ENCODE measurements at places on chromosomes 2 and 18.

- DNase-seq, result no peak
Measured at GRCh38 chr2:8574196-8575037, 107.4 kb upstream of the ID2 start.

DNA sequence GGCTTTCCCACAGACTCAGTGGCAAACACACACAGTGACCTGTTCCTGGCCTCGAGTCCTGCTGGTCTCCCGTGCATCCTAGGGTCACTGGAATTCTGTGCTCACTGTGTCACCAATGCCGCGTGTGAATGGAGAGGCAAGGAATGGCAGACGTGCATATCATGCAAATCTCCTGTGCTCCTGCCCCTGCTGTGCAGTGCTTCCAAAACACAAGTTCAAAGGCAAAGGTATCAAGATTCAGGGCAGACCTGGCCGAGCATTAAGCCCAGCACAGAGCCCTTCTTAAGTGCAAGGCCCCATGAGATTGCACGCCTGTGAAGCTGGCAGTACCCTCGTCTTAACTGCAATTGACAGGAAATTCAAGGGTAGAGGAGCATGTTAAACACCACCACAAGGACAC, 129.1 kb downstream of the NDUFA10 start:
- DNase-seq, result no peak

DNA sequence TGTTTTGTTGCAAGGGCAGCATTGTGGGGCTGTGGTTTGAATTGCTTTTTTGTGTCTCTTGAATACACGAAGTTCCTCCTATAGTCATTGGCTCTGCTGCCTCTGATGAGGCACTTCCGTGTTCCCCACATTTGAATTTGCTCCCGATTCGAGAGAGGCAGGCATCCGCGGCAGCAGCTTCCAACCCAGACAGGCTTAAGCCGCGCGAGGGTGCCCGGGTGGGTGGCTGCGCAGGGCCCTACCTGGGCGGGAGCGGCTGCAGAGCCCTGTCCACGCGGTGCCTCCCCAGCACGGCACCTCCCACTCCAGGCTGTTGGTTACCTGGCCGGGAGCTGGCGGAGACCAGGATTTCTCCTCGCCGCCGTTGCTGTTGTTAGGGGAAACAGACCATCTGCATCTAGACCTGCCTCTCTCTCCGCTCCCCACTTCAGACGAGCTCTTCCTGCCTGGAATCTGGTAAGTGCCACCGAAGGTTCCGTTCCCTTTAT, 151.3 kb downstream of the NEDD4L start:
- peak; percentile 2 for DNase-seq

- no peak for DNase-seq
Measured at GRCh38 chr2:203707530-203707929, 1.1 kb downstream of the CD28 start.

DNA sequence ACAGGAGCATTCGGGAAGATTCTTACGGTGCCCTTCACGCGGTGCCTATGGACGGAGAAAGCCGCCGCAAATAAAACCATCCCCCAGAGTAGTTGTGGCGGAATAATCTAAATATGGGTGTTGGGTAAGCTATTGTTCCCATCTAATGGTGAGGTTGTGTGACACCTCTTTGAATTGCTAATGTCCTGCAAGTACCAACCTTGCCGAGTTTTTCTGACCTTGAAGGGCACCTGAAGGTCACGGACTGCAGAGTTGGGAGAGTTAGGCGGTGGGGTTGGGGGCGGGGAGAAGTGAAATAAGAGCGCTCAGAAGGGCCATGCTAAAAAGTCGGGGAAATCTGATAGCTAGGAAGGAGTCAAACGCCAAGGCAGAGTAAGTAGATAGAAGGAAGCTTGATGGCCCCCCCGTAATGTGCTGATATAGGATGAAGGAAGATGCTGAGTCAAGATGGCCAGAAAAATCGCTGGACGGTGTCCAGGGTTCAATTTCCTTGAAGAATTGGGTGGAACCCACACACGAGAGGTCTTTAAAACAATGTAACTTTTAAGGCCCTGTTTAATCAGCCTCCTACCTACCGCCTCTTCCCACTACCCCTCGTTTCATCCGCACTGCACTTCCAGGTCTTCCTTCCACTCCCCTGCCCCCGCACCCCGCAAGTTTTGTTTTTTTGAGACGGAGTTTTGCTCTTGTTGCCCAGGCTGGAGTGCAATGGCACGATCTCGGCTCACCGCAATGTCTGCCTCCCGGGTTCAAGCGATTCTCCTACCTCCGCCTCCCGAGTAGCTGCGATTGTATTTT, 600 bp downstream of the KATNAL2 start:
- DNase-seq, result peak; percentile 13

DNA sequence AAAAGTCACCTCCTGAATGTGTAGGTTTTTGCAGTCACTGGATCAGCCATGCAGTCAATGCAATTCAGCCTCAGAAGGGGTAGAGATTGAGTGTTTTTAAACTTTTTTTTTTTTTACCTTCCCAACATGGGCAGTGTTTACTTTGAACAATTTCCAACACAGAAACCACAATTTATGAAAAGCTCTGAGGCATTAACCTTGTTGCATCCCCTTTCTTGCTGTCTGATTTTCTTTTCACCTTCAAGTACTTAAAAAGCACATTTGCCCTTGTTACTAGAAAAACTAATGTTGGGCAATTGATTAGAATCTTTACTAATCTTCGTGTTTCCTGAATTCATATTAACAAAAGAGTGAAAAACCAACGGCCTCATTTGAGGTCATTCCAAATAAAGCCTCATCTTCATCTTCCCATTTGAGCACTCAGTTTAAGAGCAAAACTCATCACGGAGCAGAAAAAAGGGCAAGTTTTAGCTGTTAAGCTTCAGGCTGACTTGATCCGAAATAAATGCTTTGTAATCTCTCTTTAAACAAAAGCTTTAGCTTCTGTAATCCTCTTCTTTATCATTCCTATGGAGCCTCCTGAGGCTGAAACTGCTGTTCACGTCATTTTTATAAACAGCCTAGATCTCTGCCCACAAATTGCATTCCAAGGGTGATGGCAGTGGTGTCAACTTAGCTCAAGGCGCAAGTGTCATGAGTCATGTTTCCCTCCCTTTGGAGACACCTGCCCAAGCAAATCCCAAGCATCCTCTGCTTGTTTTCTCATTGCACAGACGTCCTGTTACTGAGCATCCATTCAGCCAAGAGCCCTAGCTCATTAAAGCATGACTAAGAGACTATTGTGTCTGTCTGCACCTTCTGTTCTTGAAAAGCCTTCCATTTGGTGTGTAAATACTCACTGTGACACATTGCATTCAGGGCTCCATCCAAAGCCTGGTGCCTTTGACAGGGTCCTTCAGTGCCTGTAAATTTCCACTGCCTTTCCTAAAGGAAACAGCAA, 107.7 kb downstream of the HNMT start:
- DNase-seq, result no peak

GRCh38 chr2:218885981-218886947, 5.6 kb downstream of the WNT10A start:
- DNase-seq, result no peak

DNA sequence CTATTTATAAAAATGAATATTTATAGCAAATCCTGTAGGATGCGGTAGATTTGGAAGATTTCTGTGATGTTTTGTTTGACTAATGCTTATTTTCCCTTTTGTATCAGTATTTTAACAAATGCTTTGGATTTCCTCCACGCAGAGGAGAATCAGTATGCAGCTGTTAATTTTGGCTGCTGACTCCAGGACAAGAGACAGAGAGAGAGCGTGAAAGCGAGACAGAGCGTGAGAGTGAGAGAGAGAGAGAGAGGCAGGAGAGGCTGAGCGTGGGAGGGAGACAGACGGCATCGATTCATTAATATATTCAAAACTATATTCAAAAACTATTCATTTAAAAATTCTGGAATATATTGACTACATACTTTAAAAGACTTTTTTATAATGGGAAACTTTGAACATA, 62.5 kb downstream of the RRM2 start:
- DNase-seq, result no peak

DNA sequence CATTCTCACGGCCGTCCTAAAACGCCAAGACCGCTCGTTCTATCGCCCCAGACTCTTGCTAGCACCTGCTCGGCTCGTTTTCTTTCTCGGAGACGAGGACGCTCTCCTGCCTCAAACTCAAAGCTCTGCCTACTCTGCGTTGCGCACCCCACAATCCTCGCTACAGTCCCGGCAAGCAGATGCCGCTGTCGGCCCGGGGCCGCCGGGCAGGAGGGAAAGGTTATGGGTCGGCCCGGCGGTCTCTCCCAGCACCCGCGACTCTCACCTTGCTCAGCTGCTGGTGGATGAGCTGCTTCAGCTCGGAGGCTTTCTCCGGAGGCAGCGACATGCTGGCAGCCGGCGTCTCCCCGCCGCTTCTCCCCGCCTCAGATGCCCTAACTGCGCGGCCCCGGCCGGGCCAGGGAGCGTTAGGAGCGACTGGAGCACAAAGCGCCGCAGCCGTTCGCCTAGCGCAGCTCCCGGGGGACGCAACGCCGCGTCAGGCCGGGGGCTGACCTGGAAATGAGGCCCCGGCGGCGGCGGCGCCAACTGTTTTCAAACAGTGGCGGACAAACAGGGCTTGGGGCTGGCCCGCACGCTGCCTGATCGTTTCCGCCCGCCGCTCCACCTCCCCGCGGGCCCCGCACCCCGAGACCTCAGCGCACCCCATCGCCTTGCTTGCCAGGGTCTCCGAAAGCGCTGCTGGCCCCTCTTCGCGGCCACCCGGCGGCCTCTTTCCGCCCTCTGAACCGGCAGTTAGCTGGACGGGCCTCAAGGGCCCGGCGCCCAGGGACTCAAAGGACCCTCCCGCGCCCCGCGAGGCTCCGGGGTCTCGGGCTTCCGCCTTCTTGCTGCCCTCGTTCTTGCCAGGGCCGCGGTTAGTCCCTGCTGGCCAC, at the start of the genes CEP76 and PSMG2:
TSS of gene CEP76 (minus strand) at position 503 of the 875 bp plus-strand sequence. CDS start at position 328, 175 bp downstream.
TSS of gene PSMG2 (plus strand) at position 822 of the 875 bp plus-strand sequence. CDS start 66 bp downstream, outside the sequence.
- peak; percentile 82 for DNase-seq

GRCh38 chr2:78977661-78978145, 47.8 kb upstream of the REG3G start:
- DNase-seq, result peak; percentile 0

DNA sequence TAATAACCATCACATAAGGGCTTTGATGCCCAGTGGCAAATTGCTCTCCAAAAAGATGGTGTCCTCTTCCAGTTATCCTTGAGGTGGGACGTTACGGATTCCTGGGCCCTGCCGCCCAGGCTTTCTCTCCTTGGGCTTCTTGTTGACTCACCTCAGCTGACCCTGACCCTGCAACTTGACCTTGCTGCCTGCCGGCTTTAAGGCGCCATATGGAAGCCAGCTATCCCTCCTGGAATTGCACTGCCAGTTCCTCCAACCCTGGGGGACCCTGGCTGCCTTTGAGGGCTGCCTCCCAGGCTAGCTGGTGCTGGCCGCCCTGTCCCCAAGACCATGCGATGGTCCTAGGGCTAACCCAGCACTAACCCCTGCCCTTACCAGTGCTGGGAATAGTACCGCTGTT, 28.3 kb upstream of the B3GNT7 start:
- no peak for DNase-seq
